ENCODE measurements at places on chromosomes 13 and 19. TPM values are rescaled to one million over a fixed set of nuclear protein-coding genes. Genes with fewer than 3 reads are reported as not detected.

Gene DKKL1
- total RNA-seq = not detected

Gene RABAC1
- 184 TPM for total RNA-seq

Gene PPAN
- total RNA-seq = 50.3 TPM

Gene TINCR
- total RNA-seq = 0.66 TPM

Gene KCTD4
- 0.20 TPM for total RNA-seq

Gene C1QTNF9
- not detected for total RNA-seq

Gene FCER2
- total RNA-seq = not detected

Gene DAND5
- 0.13 TPM for total RNA-seq

Gene ZNF677
- 14.8 TPM for total RNA-seq

Gene SOX1
- total RNA-seq = not detected

Gene RGS9BP
- 0.56 TPM for total RNA-seq

Gene SLC8A2
- 0.36 TPM for total RNA-seq

Gene HCN2
- total RNA-seq = 2.4 TPM

Gene CD177
- total RNA-seq = not detected

Gene FXYD7
- total RNA-seq = not detected

Gene COMP
- total RNA-seq = 0.53 TPM

Gene KLK3
- total RNA-seq = not detected

Gene CCNA1
- total RNA-seq = 0.39 TPM

Gene C1QTNF9B
- total RNA-seq = not detected

Gene FGF22
- total RNA-seq = not detected

Gene SBSN
- total RNA-seq = 4.5 TPM

Gene EBPL
- total RNA-seq = 41.4 TPM

Gene YJEFN3
- 0.26 TPM for total RNA-seq

Gene MEX3D
- 50.2 TPM for total RNA-seq

Gene RDH13
- 20.0 TPM for total RNA-seq

Gene ZNF560
- 0.33 TPM for total RNA-seq

Gene TUBA3C
- not detected for total RNA-seq

Gene ZBTB7A
- 36.9 TPM for total RNA-seq

Gene CEACAM19
- total RNA-seq = 3.8 TPM

Gene C19orf85
- not detected for total RNA-seq

Gene CD37
- total RNA-seq = not detected

Gene SULT2B1
- not detected for total RNA-seq

Gene CFAP97D2
- not detected for total RNA-seq

Gene RAB3A
- 8.6 TPM for total RNA-seq

Gene GPATCH1
- 5.7 TPM for total RNA-seq

Gene CEACAM8
- total RNA-seq = not detected

Gene PLPP2
- 1.9 TPM for total RNA-seq

Gene PSG1
- 1.7 TPM for total RNA-seq

Gene BRCA2
- 1.6 TPM for total RNA-seq

Gene SLC10A2
- not detected for total RNA-seq

Gene ZSCAN5C
- total RNA-seq = not detected

Gene NCCRP1
- not detected for total RNA-seq

Gene CEACAM16
- not detected for total RNA-seq

Gene GTPBP3
- total RNA-seq = 19.0 TPM

Gene RFPL4A
- total RNA-seq = not detected

Gene ZNF780B
- 13.4 TPM for total RNA-seq

Gene ISYNA1
- total RNA-seq = 16.9 TPM

Gene GPC5
- total RNA-seq = 0.13 TPM

Gene CEP89
- 13.1 TPM for total RNA-seq

Gene DACT3
- total RNA-seq = 6.8 TPM

Gene C19orf53
- total RNA-seq = 46.9 TPM
